ENCODE measurements at places on chromosomes 3 and 15. TPM values are rescaled to one million over a fixed set of nuclear protein-coding genes. Genes with fewer than 3 reads are reported as not detected.

Gene UROC1
- not detected for total RNA-seq

Gene MOBP
- total RNA-seq: not detected

Gene DAZL
- total RNA-seq: not detected

Gene CCDC39
- not detected for total RNA-seq

Gene IL1RAP
- 28.8 TPM for total RNA-seq

Gene ZNF710
- total RNA-seq: 32.6 TPM

Gene NR2E3
- total RNA-seq: not detected

Gene FBXL22
- total RNA-seq: 0.45 TPM

Gene SERPINI1
- total RNA-seq: 4.1 TPM

Gene CHL1
- total RNA-seq: not detected

Gene HRH1
- not detected for total RNA-seq

Gene COL6A5
- not detected for total RNA-seq

Gene CCNB2
- total RNA-seq: 41.8 TPM

- H3K4me3 ChIP-seq: no peak overlapping the region
- H3K27ac ChIP-seq: no peak overlapping the region
- DNase-seq: no peak
- peaks cover 9% of the 10 kb centered on the region for H3K27me3 ChIP-seq
- no peaks in the 10 kb centered on the region for H3K4me1 ChIP-seq
Measured at GRCh38 chr3:61563313-61564271, 2.2 kb downstream of the PTPRG start.

GRCh38 chr15:48965972-48966371 lies 2.3 kb upstream of the SHC4 start:
- H3K36me3 ChIP-seq: no peaks in the 10 kb centered on the region
- DNase-seq: no peak
- H3K27me3 ChIP-seq: peaks cover 3% of the 10 kb centered on the region
- H3K4me1 ChIP-seq: peaks cover 47% of the 10 kb centered on the region

DNA sequence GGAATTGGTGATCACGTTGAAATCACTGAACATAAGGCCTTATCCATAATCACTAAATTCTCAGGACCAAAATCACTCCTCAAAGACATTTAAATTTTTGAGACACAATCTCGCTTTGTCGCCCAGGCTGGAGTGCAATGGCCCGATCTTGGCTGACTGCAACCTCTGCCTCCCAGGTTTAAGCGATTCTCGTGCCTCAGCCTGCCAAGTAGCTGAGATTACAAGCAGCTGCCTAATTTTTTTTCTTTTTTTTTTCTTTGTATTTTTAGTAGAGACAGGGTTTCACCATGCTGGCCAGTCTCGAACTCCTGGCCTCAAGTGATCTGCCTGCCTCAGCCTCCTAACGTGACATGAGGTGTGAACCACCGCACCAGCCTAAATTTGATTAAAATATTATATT lies 61.7 kb downstream of the PLOD2 start:
- H3K36me3 ChIP-seq: no peaks in the 10 kb centered on the region
- H3K4me1 ChIP-seq: no peaks in the 10 kb centered on the region
- no peak overlapping the region for H3K27ac ChIP-seq
- DNase-seq: no peak

- no peak for DNase-seq
- H3K4me3 ChIP-seq: no peak overlapping the region
Measured at GRCh38 chr3:108985844-108986243, 32.2 kb upstream of the GUCA1C start.

DNA sequence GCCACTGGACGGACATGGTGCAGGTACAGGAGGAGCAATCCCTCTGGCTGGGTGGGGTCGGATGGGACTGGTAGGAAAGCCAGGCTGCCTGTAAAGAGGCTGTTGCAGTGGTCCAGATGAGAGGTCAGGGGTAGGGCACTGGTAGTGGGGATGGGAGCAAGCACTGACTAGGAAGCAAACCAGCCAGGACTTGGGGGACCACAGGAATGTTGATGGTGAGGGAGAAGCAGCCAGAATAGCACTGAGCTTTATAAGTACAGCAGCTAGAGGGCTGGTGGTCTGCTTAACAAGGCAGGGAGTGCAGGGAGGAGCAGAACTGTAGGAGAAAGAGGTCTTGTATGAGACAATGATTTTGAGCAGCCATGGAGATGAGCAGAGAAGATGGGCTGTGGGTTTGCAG lies 38.7 kb upstream of the PTPN23 start:
- H3K4me1 ChIP-seq: peaks cover 20% of the 10 kb centered on the region
- peaks cover 21% of the 10 kb centered on the region for H3K36me3 ChIP-seq
- H3K27me3 ChIP-seq: no peaks in the 10 kb centered on the region

DNA sequence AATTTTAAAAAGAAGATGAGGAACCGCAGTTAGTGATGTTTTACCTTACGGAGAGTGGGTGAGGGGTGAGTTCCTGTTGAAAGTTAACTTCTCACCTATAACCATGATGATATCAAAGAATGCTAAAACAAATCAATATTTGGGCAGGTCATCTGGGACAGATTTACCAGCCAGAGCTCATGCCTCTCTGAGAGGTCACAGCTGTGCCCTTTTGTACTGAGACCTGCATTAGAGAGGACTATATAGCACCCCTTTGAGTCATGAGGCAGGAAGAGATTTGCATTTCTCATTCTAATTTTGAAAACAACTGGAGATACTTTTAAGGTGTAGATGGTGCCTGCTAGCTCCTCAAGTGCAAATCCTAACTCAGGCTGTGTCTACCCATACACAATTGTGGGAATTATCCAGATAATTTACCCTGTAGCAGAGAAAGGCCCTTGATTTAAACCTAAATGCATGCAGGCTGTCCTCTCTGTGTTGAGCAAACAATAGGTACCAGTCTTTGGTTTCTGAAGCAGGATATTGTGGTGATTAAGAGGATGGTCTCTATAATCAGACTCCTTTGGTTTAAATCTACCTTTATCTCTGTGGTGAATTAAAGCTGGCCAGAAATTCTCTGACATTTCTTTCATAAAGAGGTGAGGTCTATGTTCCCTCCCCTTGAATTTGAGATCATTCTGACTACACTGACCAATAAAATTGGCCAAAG lies 5.8 kb upstream of the TM4SF4 start:
- no peak for DNase-seq
- no peaks in the 10 kb centered on the region for H3K36me3 ChIP-seq
- no peak overlapping the region for H3K27ac ChIP-seq
- H3K4me3 ChIP-seq: no peak overlapping the region

DNA sequence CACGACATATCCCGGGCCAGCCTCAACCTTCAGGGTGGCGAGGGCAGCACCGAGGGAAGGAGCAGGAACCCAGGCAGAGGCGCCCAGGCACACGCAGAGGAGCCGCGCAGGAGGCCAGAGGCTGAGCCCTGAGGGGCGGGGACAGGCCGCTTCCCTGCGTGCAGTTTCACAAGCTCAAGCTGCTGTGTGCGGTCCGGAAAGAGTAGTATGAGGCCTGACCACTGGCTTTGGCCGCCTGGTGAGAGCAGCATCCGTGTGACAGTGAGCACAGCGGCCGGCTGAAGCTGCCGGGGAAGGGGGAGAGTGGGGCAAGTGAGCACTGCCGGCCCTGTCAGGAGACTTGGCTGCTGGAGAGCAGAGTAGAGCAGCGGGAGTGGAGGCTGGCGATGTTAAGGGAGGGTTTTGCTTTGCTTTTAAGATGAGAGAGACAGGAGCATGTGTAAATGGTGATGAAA lies 8.7 kb downstream of the ZDHHC19 start:
- H3K27ac ChIP-seq: peak overlapping the region; percentile 68
- no peak overlapping the region for H3K4me3 ChIP-seq
- no peaks in the 10 kb centered on the region for H3K27me3 ChIP-seq
- H3K4me1 ChIP-seq: peaks cover 4% of the 10 kb centered on the region
- H3K36me3 ChIP-seq: no peaks in the 10 kb centered on the region
- no peak for DNase-seq

- H3K27ac ChIP-seq: no peak overlapping the region
- no peaks in the 10 kb centered on the region for H3K36me3 ChIP-seq
- H3K4me3 ChIP-seq: no peak overlapping the region
- no peaks in the 10 kb centered on the region for H3K27me3 ChIP-seq
Measured at GRCh38 chr3:15527031-15527459, 5.5 kb upstream of the COLQ start.

GRCh38 chr15:96186105-96186504 lies 144.4 kb upstream of the NR2F2 start:
- no peak overlapping the region for H3K4me3 ChIP-seq
- no peaks in the 10 kb centered on the region for H3K4me1 ChIP-seq
- H3K36me3 ChIP-seq: no peaks in the 10 kb centered on the region
- H3K27ac ChIP-seq: no peak overlapping the region
- peaks cover 36% of the 10 kb centered on the region for H3K27me3 ChIP-seq
- no peak for DNase-seq

- H3K4me1 ChIP-seq: no peaks in the 10 kb centered on the region
- no peak for DNase-seq
- no peak overlapping the region for H3K4me3 ChIP-seq
- no peak overlapping the region for H3K27ac ChIP-seq
Measured at GRCh38 chr3:29410660-29411405, 130.0 kb downstream of the RBMS3 start.

DNA sequence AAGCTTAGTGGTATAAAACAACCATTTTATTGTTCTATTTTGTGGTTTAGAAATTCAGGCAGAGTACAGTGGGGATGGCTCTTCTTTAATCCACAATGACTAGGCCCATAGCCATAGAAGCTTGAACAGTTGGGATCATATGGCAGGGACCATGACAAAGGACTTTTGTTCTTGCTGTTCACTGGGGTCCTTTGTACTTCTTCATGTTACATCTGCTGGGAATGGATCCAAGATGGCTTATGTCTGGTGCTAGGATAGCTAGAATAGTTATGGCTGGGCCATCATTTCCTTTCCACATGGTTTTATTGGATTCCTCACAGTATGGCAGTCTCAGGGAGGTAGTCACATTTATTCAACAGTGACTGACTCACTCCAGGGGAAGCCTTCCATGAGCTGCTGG lies 427.9 kb upstream of the AGTR1 start:
- H3K27ac ChIP-seq: no peak overlapping the region
- DNase-seq: no peak
- no peak overlapping the region for H3K4me3 ChIP-seq
- H3K36me3 ChIP-seq: no peaks in the 10 kb centered on the region
- H3K4me1 ChIP-seq: no peaks in the 10 kb centered on the region
- no peaks in the 10 kb centered on the region for H3K27me3 ChIP-seq

DNA sequence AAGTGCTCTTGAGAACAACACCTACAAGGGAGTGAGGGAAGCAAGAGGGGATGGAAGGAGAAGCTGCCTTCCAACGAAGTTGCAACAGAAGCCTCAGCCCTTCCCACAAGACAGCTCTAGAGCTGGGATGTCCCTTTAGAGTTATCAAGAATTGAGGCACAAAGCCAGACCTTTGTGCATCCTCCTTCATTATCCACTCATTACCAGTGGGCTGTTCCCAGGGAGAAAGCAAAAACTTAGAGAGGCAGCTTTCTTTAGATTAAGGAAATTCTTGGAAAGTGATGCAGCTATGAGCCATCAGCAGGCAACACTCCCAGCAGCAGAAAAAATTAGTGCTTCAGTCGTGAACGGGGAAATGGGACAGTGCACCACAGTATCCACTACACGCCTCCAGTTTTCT lies 10.6 kb upstream of the CD96 start:
- H3K27me3 ChIP-seq: no peaks in the 10 kb centered on the region
- DNase-seq: no peak
- H3K27ac ChIP-seq: no peak overlapping the region
- no peak overlapping the region for H3K4me3 ChIP-seq
- peaks cover 3% of the 10 kb centered on the region for H3K4me1 ChIP-seq

DNA sequence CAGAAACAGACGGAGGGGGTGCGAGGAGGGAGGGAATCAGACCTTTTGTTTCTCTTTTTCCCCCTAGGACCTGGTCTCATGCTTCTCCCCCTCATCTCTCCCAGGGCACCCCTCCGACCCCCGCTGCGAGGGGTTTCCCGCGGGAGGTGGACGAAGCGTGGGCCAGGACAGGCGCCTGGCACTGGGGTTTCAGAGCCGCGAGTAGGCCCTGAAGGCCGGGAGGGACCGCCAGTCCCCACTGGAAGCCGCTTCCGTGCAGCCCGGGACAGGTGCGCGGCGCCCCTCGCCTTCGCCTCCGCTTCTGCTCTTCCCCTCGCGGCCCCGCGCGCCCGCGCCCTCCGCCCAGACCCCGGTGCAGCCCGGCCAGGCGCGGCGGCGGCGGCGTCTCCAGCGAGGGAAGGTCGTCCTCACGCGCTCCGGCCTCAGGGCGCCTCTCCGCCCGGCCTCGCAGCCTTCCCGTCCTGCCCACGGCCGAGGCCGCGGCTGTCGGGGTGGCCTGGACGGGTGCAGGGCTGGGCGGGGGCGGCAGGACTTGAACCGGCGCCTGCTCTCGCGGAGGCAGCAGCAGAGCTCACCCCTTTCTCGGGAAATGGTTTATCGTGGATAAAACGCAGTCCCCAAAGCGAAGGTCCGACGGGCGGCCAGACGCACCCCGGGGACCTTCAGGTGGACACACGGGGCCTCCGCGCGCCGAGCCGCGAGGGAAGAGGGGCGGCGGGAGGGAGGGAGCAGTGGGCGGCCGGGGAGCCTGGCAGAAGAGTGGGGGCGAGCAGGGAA lies 31.5 kb upstream of the ADAMTS17 start:
- H3K4me3 ChIP-seq: no peak overlapping the region
- peaks cover 33% of the 10 kb centered on the region for H3K27me3 ChIP-seq
- H3K4me1 ChIP-seq: no peaks in the 10 kb centered on the region
- no peak for DNase-seq
- peaks cover 6% of the 10 kb centered on the region for H3K36me3 ChIP-seq

DNA sequence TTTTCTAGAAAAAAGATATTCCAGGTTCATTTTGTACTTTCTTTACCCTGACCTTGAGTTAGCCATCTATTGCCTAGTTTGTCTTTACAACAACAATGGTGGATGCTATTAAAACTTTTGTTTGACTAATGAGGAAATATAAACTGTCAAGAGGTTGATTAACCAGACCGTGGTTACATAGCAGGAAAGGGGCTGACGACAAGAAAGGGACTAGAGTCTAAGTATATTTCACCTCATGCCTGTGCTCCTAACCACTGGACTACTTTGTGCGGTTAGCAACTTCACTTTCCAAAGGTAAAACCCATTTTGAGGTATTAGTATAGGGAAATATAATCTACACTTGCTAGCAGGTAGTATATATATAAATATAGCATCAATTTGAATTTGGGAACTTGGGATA lies 327.1 kb downstream of the SATB1 start:
- no peak overlapping the region for H3K4me3 ChIP-seq
- DNase-seq: no peak
- no peaks in the 10 kb centered on the region for H3K4me1 ChIP-seq
- peaks cover 6% of the 10 kb centered on the region for H3K27me3 ChIP-seq
- peaks cover 6% of the 10 kb centered on the region for H3K36me3 ChIP-seq
- H3K27ac ChIP-seq: no peak overlapping the region

DNA sequence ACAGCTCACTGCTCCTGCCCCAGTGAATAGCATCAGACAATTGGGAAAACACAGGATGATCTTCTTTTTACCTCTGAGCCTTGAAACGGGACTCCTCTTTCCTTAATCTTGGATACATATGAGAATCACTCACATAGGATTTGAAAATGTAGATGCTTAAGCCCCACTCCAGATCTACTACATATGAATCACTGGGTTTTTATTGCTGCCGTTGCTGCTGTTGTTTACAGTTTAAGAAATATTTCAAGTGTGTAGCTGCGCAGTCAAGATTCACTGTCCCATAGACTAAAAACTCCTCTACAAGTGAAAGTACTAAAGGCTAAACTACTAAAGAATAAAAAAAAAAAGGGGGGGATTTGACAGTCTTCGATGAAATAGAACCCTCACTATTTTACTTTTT lies 765.9 kb downstream of the NTRK3 start:
- no peaks in the 10 kb centered on the region for H3K36me3 ChIP-seq
- DNase-seq: no peak

GRCh38 chr3:157182879-157183278 lies 22.9 kb upstream of the CCNL1 start:
- peaks cover 34% of the 10 kb centered on the region for H3K36me3 ChIP-seq
- no peak for DNase-seq
- no peak overlapping the region for H3K27ac ChIP-seq
- H3K4me1 ChIP-seq: peaks cover 4% of the 10 kb centered on the region
- no peaks in the 10 kb centered on the region for H3K27me3 ChIP-seq
